ENCODE measurements at places on chromosomes 7 and 10.

DNA sequence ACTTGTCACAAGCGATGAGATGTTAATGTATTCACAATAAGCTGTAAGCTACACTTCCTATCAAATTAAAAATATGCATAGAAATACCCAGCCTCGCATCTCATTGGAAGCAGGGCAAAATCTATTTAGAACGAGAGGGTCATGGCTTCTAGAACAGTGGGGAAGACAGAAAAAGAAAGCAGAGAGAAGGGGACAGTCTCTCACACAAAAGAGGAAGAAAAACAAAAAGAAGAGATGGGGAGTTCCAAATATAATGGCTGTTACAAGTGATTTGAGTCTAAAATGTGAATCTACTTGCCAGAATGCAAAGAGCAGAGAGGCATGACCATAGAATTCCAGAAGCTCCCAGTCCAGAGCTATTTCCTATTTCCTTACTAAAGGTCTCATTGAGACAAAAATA, 13.8 kb downstream of the LRRN3 start:
- no peak for DNase-seq

DNA sequence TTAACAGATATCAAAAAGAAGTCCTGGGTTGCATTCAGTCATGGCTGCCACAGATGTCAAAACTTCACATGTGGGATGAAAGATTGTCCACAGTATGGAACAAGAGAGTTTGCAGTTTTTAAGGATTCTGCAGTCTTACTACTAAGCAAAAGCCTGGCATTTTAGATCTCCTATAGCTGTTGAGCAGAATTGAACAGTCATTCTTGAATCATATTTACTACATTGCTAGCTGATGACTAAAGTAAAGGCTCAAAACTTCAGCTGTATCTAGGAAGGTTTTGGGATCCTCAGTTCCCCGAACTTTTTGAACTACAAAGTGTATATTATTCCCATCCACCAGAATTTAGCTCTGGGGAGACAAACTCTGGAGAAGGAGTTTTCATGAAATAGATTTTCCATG, 31.0 kb downstream of the BET1 start:
- no peak for DNase-seq

GRCh38 chr7:30347226-30348082, 63.1 kb downstream of the ZNRF2 start:
- no peak for DNase-seq

- no peak for DNase-seq
These were observed 13.2 kb upstream of the MALSU1 start for GRCh38 chr7:23285657-23286646.

- DNase-seq: no peak
These were observed 55.1 kb downstream of the CPED1 start for GRCh38 chr7:121043314-121044234.

DNA sequence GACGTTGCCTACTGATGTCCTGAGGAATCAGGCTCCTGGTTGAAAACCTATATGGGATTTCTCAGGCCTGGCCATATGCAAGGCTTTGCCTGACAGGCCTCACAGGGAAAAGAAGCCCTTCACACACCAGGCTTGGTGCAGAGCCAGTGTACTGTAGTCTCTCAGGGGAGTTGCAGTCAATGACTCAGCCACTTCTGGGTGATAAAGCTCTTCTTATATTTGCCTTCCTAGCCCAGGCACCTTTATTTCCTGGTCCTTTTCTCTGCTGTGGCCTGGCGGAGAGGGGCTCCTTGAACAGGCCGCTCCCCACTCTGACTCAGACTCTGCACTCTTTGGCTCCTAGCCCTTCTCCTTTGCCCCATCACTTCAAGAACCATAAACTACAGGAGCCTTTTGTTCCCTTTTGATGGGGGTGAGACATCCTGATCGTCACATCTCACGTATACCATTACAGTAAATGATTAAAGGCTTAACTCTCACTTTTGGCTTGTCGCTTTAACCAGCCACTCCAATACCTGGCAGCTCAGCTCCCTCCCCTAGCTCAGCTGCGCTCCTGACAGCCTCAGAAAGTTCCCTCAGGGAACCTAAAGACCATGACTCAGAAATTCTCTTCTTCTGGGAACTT, 33.5 kb downstream of the DPY19L1 start:
- no peak for DNase-seq

DNA sequence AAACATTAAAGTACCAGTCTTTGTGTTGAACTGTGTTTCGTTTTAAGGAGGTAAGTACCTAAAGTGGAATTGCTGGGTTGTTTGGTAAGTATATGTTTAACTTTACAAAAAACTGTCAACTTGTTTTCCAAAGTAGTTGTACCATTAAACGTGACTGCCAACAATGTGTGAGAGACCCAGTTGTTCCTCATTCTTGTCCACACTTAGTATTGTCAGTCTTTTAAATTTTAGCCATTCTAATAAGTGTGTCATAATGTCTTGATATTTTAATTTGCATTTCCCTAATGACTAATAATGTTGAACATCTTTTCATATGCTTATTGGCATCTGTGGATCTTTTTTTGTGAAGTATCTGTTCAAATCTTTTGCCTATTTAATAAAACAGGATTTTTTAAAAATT, 74.3 kb downstream of the POLL start:
- no peak for DNase-seq

DNA sequence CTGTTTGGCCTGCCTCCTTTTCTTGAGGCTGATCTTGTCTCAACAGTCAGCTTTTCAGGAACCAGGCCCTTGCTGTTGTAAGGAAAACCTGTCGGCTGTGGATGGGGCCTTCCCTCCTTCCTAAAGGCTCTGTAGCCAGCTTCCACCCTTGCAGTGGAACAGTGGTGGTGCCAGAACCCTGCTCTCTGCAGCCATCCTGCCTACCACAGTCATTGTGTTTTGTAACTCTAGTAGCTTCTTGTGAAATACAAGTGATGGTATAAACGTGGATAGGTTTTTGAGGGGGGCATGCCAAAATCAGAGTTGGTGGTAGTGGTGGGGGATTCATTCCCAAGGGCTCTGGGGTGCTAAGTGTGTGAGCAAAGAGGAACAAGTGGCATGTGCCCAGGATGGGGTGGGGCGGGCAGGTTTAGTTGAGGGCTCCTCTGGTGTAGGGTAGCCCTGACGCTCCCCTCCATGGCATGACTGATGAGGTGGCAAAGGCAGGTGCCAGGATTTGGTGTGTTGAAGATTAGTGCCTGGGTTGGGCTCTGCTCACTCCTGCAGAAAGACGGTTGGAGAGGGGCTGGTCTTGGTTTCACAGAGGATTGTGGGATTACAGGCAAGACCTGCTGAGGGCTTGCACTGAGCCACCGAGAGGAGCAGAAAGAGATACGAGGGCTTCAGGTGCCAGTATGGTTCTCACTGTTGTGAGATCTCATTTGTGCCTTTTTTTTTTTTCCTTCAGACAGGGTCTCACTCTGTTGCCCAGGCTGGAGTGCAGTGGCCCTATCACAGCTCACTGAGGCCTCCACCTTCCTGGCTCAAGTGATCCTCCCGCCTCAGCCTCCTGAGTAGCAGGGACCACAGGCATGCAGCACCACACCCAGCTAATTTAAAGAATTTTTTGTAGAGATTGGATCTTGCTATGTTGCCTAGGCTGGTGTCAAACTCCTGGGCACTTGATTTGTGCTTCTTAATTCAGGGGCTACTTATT, 7.4 kb downstream of the TSPAN14 start:
- no peak for DNase-seq

DNA sequence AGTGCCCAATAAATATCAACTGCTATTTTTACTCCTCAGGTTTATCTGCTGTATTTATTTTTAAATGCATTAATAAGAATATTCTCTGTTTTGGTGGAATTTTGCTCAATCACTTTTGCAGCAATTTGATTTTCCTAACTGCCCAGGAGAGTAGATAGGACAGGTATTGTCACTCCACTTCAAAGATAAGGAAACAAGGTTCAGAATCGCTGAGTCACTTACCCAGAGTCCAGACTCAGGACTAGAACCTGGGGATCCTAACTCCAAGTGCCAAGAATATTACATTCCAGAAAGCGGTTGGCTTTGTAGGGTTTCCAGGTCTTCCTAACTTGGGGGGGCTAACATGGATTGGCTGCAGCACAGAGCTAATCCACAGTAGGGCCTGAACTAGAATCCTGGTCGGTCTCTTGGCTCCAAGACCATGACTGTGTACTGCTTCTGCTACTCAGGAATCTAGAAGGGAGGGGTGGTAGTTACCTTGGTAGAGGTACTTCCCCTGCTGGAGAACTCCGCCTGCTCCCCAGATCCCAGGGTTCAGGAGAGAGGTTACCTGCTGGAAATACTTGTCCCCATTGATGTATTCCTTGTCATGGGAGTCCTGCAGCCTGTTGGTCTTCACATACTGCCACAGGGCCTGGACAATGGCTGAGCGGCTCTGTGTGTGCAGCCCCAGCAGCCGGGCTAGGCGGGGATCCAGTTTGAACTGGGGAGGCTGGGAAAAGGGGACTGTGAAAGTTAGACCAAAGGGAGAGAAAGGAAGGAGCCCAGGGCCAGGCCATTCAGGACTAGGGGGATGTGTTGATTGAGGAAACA, 7.3 kb downstream of the SMARCD3 start:
- DNase-seq: no peak

DNA sequence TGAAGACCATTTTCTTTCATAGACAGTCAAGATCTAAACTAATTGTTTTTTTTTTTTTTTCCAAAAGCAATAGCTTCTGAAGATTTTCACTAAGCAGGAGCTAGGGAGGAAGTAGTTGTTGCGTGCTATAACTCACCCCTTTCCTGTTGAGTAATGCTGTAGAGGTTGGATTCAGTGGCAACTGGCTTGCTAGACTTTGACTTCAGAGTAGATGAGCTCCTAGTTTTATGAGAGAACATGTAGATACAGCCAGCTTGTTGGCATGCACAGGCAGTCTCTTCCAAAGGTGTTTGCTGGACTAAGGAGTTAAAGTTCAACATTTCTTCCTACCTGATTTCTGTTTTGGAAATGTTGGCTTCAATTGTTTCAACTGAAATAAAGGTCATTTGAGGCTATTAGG, 66.2 kb upstream of the MXI1 start:
- DNase-seq: no peak

DNA sequence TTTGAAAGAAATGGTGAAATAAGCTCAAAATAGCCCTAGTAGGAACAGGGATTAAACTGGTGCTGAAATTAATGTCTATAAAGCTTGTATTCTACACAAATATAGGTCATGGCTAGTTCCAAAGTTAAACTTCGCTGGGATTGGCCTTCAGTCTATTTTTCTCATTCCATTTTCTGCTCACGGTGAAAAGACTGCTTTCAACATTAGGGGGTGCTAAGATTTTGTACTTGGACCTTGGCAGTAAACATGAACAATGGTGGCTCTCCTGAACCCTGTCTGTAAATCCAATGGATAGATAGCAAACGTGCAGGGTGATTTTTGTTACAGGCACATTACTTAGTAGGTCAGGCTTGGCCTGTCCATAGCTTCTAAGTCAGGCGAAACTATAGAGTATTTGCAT, 36.0 kb upstream of the RSU1 start:
- DNase-seq: no peak

DNA sequence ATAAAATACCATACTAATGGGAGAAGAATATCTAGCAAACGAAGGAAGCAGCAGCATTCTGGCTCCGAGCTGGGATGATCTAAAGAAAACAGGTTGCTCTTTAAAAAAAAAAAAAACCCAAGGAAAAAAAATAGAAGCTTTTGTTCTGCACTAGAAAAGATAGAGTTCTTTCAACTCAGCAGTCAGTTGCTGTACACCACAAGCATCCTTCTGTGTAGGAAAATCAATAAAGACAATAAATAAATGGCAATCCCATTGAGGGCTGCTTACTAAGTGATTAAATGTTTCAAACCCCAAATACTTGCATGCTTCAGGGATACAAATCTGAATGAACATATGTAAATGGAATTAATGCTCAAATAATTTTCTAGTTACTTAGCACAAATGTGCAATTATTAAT, 207.1 kb downstream of the TEX36 start:
- DNase-seq: no peak

- no peak for DNase-seq
These were observed 11.5 kb downstream of the FOXL3 start for GRCh38 chr7:301291-302053.

DNA sequence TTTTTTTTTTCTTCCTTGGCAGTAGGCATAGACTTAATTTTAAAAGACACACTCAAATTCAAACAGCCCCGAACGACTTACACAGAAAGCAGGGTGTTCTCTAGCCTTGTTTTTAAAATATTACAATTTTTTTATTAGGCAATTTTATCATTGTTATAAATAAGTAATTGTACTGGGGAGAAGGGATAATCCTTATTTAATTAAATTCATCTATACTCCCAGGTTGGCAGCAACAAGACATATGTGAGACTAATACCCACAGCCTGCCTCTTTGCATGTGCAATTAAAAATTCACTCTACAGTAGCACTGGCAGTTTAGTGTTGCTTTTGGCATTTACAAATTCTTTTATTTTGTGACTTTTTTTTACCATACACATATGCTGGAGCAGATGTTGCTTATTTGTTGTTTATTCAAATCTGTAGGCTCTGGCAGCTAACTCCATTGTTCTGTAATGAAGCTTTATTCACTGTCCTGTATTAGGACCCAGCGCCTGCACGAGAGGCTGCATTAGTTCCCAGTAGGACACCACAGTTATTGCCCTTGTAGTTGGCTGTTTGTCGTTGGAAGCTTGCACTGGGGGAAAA, 84.9 kb upstream of the PPP1R17 start:
- no peak for DNase-seq

DNA sequence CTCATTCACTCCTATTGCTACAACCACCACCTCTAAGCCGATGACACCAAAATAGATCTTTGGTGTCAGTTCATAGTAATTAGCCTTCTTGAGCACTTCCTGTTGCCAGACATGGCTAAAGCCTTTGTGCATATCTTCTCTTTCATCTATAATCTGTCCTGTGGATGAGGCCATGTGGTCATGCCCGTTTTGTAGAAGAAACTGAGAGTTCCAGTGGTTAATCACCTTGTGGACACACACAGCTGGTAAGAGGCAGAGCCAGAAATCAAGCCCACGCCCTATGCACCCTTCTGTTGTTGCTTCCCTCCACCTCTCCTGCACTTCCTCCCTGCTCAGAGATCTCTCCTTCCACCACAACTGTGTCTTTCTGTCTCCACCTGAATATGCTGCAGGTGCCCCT, 285.1 kb upstream of the PFKP start:
- no peak for DNase-seq

- DNase-seq: no peak
These were observed 538.5 kb upstream of the FOXK1 start for GRCh38 chr7:4143511-4144171.

GRCh38 chr7:72413290-72413689, 1.2 kb upstream of the CALN1 start:
- no peak for DNase-seq

GRCh38 chr7:151428378-151429236, 11.3 kb downstream of the CRYGN start:
- DNase-seq: no peak

DNA sequence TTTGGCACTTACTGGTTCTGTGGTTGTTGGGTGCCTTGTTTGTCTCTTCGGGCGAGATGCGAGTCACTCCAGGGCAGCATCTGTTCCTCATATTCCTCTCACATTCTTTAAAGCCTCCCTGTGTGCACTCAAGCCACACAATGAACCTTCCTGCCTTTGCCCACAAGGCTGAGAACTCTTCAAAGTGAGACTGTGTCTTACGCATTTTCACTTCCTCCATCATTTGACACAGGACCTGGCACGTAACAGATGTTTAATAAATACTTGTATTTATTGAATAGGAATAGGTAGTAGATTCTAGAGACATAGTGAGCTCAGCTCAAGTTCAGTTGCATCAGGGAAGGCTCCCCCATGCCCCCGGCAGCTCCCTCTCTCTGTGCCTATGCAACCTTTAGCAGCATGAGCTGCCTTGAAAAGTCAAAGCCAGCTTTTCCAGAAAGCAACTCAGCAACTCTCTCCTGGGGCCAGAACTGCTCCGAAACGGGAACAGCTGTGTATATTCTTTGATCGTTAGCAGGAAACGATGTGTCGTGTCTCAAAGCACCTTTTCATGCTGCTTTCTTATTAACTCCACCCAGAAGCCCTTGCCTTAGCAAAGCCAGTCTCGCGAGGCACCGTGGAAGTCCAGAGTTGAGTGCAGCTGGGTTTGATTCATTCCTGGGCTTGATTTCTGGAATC, 97.5 kb downstream of the PFKFB3 start:
- no peak for DNase-seq

All from stimulated activated CD4-positive, alpha-beta T cell treated with anti-CD3 and anti-CD28 coated beads, TNF-alpha, amount 100 ng/mL, for 48 hours (primary cell).